Fibroblast of mammary gland (primary cell): ENCODE measurements at places on chromosomes 13 and 19.
A peak's percentile ranks its signal among the peaks of the same experiment; 100 is the strongest.

- peak; percentile 48 for DNase-seq
Measured at GRCh38 chr13:110393761-110394160, 86.7 kb downstream of the COL4A2 start.

DNA sequence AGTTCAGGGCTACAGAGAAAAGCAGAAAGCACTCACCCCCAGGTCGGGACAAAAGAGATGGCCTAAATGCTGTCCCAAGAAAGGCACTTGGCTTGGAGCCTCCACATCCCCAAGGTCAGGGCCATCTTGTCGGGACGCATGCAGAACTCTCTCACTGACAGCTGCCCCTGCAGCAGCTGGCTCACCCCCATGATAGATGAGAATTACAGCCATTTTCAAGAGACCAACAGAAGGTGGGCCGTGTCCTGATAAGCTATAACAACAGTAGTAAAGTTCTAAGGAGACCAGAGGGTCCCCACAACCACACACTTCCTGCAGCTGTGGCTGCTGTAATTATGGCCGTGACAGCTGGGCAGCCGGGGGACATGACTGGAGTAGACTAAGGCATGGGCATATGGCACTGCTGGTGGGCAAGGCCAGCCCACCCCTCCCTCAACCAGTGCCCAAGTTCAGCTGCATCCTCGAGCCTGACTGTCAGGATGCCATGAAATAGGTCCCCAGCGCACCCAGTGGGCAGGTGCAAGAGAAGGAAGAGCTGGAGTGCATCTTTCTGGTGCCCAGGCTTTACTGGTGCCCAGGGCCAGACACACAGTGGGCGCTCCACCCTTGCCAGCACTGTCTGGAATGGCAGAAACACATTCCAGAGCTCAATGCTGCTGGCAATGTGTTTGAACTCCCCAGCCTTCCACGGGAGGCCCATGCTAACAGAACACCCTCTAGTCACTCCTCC lies 436.7 kb upstream of the ZNF507 start:
- DNase-seq, result no peak

GRCh38 chr19:38700902-38701454 lies 43.3 kb downstream of the CAPN12 start:
- no peak for DNase-seq

DNA sequence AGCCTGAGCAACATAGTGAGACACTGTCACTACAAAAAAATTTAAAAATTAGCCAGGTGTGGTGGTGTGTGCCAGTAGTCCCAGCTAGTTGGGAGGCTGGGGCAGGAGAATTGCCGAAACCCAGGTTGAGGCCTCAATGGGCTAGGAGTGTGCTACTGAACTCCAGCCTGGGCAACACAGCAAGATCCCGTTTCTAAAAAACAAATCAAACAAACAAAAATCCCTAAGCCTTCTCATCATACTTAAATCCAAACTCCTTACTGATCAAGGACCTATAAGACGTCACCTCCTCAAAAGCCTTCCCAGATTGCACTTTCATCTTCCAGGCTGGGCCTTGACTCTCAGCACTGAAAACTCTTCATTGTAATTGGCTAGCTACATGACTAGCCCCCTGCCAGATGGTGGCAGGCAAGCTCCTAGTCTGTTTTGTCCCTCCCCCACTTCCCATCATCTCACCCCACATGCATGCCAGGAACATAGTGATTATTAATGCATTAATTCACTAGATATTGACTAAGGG lies 17.5 kb upstream of the NANOS3 start:
- peak; percentile 63 for DNase-seq

DNA sequence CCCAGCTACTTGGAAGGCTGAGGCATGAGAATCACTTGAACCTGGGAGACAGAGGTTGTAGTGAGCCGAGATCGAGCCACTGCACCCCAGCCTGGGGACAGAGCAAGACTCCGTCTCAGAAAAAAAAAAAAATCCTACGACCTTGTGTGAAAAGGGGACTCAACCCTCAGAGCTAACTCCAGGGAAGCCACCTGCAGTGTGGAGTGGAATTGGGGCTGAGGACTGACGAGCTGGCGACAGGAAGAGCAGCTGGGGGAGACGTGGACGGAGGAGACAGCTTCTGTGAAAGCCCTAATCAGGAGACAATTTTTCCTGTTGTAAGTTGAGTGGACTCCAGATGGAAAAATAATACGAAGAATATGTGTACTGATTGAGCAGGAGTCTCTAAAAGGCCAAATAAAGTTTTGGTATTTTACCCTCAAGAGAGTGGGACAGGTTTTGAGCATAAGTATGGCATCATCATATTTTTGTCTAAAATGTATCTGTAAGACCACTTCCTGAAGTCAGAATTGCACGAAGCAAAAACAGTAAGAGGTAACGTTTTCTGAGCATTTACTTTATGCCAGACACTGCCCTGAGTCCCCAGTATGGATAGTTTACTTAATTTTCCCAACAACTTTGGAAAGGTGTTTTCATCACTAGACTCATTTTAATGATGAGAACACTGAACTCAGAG lies 12.0 kb upstream of the LAIR1 start:
- DNase-seq, result no peak

DNA sequence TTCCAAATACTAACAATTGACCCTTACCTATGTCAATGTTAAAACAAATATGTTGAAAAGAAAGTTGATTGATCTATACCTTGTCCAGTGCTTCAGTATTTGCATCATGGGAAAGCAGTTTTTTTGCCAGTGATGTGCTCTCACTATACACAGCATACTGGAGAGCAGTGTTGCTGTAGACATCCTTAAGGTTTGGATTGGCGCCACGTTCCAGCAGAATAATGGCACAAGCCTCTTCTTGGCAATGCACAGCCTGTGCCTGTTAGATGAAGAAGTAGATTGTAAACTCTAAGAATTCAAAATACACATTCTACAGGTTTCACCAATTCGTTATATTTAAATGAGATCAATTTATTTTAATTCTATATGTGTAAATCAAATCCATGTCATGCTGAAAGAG lies 43.9 kb upstream of the C1QTNF9B start:
- DNase-seq, result no peak

- no peak for DNase-seq
Measured at GRCh38 chr19:927780-928401, 2.1 kb downstream of the ARID3A start.

GRCh38 chr19:33449799-33450198 lies 71.8 kb downstream of the PEPD start:
- DNase-seq, result no peak

GRCh38 chr19:9644472-9644871 lies 23.4 kb upstream of the ZNF561 start:
- DNase-seq, result no peak

- no peak for DNase-seq
Measured at GRCh38 chr13:20157151-20157796, 3.6 kb downstream of the GJA3 start.

- no peak for DNase-seq
Measured at GRCh38 chr13:20099319-20099718, 61.5 kb downstream of the GJA3 start.

DNA sequence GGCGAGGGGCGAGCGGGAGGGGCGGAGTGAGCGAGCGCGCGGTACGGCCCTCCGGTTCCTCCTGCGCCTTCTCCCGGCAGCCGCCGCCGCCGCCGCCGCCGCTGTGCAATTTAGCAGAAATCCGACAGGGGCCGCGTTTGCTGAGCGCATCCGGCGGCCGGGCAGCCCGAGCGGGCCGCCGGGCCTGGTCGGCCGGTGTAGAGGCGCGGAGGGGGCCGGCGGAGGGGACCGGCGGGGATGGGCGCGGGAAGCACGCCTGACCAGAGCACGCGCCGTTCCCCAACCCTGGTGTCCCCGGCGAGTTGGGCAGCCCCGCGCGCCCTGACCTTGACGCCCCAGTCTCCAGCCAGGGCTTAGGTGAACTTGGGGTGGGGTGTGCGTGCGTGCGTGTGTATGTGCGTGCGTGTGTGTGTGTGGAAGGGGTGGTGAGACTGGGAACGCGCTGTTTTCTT lies 144.5 kb upstream of the ZNF536 start:
- DNase-seq, result peak; percentile 12

DNA sequence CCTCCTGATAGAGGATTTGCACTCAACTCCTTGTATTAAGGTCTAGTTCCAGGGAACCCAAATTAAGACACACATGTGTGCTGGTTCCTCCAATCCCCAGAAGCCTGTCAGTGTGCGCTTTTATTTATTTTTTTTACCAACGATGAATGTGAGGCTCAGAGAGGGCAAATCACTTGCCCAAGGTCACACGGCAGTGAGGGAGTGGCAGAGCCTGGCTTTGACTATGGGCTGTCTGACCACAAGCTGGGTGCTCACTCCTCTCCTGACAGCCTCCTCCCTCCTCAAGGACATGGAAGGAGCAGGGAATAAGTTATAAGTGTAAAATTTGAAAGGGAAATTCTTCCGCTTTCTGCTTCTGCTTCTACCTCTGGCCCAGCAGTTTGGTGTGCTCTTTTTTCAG lies 48.9 kb downstream of the CYP4F22 start:
- no peak for DNase-seq

DNA sequence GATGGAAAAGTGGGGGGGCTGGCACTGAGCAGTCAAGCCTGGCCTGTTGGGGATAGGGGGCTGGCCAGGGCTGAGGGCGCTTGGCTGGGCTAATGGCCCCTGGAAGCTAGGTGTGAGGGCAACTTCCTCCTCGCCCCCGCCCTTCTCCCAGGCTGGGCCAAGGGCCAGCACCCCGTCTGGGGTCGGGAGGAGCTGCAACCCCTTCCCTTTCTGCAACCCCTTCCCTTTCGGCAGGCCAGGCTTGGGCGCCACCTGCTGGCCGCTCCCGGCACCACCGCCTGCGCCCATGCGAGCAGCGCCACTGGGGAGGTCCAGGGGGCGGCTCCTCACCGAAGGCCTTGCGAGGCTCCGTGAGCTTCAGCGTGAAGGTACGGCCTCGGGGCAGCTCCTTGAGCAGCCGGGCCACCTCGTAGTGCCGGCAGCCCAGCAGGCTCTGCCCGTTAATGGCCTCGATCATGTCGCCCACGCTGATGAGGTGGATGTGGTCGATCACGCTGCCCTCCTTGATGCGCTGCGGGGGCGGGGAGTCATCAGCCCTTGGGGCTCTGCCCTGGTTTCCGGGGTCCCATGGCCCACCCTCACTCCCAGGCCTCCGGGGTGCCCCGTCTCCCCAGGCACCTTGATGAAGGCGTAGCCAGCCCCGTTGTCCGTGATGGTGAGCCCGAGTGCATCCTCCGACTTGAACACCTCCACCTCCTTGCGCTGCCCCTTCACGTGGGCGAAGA lies 5.0 kb upstream of the PTGER1 start:
- DNase-seq, result no peak

- DNase-seq, result peak; percentile 11
Measured at GRCh38 chr13:35387682-35388250, 88.7 kb downstream of the MAB21L1 start.

GRCh38 chr13:31069808-31070534 lies 91.7 kb downstream of the HSPH1 start:
- DNase-seq, result no peak

DNA sequence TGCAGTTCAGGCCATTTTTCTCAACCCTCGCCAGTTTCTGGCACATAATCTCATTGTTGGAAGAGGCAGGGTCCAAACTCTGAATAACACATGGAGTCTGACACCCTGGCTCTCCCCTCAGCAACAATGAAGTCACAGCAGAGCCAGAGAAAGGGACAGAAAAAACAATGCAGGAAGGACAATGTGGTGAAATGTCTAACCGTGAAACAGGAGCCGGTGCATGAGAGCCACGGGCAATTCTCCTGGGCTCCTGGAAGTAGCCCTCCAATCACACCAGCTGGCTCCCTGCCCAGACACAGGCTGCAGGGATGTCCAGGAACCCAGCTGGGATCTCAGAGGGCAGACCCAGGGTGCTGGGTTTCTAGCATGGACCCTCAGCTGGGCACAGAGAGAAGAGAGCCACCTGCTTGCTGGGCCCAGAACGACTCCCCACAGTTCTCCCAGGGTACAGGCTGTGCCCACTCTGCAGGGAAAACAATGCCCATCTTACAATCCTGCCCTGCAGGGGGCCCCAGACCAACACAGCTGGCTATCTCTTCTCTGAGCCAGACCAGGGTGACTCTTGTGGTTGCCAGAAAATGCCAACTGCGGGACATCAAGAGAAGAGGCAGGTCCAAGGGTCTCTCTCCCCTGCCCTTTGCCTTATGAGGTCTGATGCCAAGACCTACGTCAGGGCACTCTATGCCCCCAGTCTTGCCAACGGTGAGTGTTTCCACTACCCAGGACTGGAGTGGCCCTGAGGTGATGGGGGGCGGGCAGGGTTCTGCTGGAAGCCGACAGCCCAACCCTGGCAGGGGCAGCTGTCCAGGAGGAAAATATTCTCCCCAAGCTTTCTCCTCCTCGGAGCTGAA lies 64.5 kb downstream of the CEBPG start:
- DNase-seq, result no peak

GRCh38 chr19:18975011-18975410 lies 34.0 kb upstream of the HOMER3 start:
- peak; percentile 56 for DNase-seq

DNA sequence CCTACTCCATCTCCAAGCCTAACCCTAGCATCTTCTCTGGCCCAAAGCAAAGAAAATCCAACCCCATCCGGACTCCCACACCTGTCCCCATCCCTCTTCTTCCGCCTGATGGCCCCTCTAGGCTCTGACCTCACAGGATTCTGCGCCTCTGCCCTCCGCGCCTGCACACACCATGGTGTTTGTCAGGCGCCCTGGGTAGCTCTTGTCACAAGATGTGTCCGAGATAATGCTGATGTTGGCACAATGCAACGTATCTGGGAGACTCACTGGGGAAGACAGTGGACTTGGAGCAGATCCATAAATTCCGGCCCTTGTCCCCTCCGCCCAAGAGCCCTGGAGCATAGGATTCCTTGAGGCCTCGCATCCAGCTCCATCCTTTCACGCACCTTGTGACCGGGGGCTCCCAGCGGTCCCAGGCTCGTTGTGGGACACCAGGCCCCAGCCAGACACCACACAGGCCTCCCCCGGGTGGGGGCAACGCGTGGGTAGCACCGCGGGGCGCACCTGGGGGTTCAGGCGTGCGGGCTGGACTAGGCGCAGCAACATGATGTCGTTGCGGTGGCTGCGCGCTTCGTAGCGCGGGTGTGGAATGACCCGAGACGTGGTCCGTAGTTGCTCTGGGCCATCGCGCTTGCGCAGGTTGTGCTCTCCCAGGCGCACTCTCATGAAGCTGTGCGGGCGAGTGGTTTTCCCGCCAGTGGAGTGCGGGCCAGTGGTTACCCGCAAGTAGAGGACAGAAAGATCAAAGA lies 3.1 kb upstream of the KLK1 start:
- DNase-seq, result no peak

DNA sequence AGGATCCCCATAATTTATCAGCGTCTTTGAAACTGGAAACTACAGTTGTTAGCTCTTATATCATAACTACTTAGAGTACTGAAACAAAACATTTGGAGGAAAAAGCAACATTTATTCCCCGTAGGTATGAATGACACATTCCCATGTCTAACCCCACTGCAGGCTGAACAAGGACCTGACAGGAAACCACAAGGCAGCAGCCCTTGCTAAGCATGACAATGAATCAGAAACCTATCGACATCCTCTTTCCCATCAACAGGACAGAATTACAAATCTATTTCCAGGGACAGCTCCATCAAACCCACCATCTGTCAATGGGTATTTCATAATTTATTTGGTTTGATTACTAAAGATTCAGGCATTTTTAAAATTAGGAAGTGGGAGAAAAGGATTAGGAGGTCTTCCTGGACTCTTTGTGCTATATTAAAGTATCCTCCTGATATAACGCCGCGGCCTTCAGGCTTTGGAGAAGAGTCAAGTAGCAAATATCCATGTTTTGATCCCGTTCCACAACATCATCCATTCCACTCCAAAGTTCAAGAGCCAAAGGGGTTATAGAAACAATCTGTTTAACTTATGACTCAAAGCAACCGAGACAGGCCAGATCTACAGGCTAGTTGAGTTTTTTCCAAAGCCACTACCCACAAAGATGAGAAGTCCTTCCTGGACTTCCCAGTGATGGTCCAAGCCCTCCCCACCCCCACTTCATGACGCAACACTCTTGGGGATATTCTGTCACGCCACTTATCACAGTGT lies 51.1 kb downstream of the FAM216B start:
- peak; percentile 100 for DNase-seq

GRCh38 chr19:39310558-39311311 lies 9.9 kb downstream of the LRFN1 start:
- DNase-seq, result no peak
